Small intestine (tissue), 16 donors: ENCODE measurements at places on chromosomes 2 and 18. TPM values are rescaled to one million over a fixed set of nuclear protein-coding genes. Genes with fewer than 3 reads are reported as not detected.

GRCh38 chr18:8416212-8417019, 192.8 kb upstream of the RAB12 start:
- DNase-seq: no peak

DNA sequence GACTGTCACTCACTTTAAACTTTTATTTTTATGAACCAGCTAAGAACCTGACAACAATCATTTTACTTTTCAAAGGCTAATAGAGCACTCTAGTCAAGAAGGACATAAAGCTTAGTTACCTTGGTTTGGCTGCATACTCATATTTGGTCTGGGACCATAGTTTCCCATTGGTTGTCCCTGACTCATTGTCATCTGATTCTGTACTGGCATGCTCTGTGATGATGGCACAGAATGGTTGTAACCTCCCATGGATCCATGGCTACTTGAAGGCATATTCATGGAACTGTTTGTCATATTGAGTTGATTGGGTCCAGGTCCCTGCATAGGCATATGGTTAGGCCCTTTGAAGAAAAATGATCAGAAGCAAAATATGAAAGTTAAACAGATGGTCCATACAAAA, 37.9 kb downstream of the SS18 start:
- DNase-seq: no peak

DNA sequence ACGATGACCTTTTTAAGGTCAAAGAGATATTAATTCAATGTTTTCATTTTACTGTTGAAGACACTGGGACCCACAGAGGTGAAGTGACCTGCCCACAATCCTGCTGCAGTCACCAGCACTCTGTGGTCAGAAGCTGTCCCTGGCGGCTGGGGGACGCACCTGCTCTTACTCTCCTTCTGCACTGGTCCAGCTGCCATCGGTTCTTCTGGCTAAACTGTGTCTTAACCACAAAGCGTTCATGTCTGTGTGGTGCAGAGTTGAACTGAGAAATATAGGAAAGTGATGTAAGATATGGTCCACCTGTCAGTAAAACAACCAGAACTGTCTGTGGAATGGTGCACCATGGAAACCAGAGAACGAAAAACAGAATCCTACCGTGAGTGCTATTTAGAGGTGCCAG, 44.9 kb upstream of the SMIM21 start:
- DNase-seq: no peak

Gene CNRIP1
- polyA plus RNA-seq: not detected

Gene RFTN2
- polyA plus RNA-seq: not detected

Gene SSB
- 85.6 TPM for polyA plus RNA-seq

Gene SPR
- polyA plus RNA-seq: 44.2 TPM

DNA sequence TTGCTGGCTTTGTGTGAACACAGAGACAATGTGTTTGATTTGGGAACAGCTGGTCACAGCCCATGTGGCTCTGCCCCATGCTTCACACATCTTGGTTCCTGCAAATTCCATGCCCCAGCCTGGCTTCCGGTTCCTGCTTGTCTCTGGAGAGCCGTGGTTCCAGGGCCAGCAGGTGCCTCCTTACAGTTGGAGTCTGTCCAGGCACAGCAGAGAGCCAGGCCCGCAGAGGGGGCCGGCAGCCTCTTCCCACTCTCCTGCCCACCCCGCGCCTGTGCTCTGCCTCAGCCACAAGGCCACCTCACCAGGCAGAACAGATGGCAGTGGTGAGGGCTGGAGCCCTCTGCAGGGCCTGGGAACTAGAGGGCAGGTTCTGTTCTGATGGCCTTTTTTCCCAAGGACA, 81.5 kb downstream of the LDLRAD4 start:
- DNase-seq: no peak
